ENCODE measurements at places on chromosomes 4 and X.

DNA sequence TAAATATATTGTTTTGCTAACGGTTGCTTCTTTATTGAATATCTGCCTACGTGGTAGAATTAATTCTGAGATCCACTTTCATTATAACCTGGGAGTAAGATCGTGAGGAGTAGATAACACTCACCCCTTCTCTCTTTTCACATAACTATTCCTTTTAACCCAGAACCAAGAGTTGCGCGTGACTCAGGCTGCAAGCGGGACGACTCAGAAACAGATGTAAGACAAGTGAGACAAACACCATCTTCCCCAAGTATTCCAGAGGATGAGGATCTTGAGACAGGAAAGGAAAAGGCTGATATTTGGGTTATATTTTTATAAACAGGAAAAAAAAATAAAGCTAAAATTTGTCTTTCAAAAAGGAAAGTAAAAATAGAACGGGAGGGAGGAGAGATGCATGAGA is 318.8 kb upstream of the NOCT start:
- no peak for DNase-seq

DNA sequence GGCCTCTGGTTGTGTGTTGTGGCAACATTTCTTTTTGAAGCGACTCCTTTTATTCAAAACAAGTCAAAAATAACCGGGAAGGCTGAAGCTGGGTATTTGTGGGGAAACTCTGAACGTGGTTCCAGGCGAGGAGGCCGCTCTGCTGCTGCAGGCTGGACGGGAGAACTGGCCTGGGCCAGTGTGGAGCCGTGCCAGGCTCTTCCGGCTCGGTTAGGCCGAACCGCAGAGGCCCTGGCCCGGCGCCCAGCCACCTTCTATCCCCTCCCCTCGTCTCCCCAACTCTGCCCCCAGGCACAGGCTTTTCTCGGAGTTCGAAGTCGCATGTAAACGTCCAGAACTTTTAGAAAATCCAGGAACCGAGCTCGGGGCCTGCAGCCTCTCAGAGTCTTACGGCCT is 2.4 kb upstream of the BCOR start:
- DNase-seq = no peak

DNA sequence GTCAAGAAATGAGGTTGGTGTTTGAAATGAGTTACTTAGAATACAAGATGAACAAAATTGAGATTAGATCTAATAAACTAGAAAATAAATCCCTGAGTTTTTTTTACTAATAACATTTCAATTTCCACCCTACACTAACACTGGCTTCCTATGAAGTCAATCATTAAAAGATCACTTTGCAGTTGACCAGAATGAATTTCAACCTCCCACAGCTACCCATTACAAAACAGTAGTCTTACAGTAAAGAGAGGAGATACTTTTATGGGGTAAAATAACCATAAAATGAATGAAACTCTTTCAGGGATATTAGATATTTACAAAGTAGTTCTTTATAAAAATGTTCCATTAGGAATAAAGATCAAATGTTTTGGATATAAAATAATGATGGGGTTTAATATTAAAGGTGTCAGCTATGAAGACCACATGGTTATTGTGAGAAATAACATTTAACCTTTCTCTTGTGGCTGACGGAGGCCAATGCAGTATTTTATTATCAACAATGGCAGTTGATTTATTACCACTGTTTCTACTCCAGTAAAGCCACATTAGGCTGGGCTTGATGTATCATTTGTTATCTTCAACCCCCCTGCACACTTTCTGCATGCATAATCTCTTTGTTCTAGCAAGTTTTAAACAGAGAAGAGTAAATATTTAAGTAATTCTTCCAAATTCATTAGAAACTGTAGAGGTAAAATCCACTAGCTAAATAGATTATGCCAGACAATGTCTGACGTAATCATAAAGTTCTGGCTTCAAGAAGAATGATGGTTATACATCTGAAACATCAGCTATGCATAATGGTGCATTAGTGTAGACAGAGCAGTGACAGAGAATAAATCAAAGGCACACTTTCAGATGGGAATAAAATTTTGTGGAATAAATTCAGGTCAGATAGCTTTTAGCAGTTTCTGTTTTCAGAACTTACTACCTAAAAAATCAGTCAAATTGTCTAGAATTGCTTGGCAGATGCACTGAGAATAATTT is 516.6 kb downstream of the PCDH18 start:
- no peak for DNase-seq

DNA sequence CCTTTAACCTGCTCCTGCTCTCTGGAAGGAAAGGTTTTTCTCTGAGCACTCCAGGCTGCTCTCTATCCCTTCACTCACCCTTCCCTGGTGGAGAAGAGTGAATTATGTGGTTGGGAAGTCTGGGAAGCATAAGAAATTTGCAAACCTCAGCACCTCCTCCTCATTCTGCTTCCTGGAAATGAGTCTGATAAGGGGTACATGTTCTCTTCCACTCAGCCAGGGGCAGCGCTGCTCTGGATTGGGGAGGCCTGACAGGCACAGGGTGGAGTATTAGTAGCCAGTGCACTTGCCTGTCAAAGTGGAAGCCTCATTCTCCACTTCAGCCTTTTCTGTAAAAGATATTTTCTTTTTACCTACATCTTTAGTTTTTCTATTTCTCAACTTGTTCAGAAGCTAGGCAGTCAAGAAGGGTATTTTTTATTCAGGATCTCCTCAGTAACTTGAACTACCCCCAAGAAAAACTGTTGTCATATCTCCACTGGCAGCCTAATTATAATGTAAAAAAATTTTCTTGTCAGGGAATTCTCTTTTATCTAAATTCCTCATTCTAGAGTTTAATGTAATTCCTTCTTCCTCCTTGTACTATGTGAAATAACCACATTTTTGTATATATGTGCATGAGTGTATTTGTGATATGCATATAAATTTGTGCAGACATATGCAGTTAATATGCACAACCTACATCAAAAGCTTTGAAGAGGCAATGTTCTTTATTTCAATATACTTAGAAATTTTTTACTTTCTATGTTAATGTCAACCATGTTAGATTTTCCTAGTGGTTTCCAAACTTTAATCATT is 15.3 kb downstream of the ADAMTS3 start:
- DNase-seq = no peak

- no peak for DNase-seq
These were observed 202.2 kb upstream of the ETNPPL start for GRCh38 chr4:108965016-108965415.

DNA sequence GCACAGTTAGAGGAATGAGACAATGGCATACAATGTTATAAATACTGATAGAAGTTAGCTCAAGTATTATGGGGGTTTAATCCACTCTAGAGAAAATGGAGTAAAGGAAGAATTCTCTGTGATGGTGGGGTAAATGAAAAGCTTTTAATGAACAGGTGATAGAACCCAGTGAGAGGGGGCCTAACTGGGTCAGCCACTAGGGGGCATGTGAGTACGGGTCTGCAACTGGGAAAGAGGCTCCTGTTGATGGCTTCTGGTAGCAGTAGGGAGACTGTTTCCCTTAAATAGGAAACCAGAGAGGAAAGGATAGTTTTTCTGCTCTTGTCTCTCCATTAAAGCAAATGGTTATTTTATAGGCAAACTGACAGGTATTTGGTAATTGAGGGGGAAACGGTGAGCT is 132.8 kb upstream of the GPR101 start:
- peak; percentile 1 for DNase-seq

GRCh38 chr4:8427761-8428287 is 12.7 kb downstream of the ACOX3 start:
- no peak for DNase-seq

DNA sequence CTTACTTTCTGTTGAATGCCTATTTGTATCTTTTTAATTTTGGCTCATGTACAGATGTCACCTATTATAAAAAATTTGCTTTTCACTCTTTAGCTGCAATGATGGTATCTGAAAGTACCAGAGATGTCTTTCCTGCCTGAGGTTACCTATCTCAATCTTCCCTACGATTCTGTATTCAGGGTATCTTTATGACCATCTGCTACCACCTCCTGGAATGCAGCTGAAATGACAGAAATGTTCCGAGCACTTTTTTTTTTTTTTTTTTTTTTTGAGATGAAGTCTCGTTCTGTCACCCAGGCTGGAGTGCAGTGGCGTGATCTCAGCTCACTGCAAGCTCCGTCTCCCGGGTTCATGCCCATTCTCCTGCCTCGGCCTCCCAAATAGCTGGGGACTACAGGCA is 136.4 kb downstream of the REPS2 start:
- no peak for DNase-seq

GRCh38 chr4:3304831-3305609 is 12.2 kb downstream of the RGS12 start:
- no peak for DNase-seq

- no peak for DNase-seq
These were observed 27.5 kb downstream of the RBBP7 start for GRCh38 chrX:16842684-16843083.

DNA sequence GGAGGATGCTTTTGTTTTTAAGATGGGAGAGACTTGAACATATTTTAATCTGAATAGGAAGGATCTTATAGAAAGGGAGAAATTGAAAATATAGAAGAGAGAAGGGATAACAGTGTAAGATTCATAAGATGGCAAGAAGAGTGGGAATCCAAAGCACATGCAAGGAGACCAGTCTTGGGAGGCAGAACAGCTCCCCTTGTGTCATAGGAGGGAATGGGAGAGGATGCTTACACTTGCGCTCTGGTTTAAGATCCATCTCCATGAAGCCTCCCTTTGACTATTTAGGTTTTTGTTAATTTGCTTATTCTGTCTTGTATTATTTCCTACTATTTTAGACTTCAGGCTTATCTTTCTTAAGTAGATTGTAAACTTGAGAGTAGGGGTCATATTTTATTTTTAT is 42.7 kb downstream of the KIF4A start:
- DNase-seq = no peak

DNA sequence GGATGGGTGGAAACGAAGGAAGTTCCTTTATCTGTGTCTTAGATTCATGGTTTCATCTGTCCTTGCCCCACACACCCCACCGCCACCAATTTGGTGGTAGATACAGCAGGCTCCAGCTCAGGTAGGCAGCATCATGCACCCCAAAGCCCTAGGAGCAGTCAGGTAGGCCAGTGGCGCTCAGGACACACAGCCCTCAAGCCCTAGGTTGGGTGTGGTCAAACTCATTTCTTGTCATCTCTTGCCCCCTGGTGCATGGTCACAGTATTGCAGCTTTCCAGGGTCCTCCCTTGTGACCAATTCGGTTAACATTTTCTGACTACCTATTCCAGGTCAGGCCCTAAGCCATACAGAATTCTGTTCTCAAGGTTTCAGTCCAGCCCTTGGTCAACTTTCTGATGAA is 14.5 kb upstream of the PRRG3 start:
- DNase-seq = peak; percentile 31

DNA sequence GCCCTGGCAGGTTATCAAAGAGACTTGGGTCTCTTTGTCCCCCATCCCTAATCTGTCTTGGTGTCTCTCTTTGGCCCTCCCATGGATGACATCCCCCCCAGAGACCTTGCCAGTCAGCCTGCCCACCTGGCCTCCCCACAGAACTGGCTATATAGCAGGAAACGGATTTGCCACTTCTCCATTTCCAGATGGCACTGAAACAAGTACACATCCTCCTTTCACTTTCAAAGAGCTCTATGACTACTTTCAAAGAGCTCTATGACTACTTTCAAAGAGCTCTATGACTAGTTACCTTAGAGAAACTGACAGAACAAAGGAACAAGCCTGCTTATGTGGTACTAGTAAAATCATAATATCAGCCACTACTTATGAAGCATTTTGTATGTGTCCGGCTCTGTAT is 175.3 kb downstream of the MAML3 start:
- DNase-seq = no peak

GRCh38 chr4:74018116-74018515 is 19.6 kb upstream of the CXCL5 start:
- no peak for DNase-seq

DNA sequence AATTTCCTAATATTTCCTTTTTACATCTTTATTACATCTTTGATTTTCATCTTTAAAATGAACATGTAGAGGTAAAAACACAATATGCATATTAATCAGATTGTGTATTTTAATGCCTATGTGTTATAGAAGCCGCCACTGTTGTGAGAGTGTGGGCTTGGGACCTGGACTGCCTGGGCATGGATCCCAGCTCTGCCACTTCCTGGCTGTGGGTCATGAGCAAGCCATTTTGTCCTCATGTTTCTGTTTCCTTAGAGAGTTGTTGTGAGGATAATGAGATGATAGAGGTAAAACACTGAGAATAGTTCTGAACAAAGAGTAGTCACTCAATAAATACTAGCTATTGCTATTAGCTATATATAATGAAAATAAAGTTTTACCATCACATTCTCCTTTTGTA is 38.4 kb upstream of the SCOC start:
- no peak for DNase-seq

- DNase-seq = no peak
These were observed 293.4 kb upstream of the BOD1L1 start for GRCh38 chr4:13920901-13921300.

- DNase-seq = no peak
These were observed 645.3 kb downstream of the TLL1 start for GRCh38 chr4:166518315-166518714.

GRCh38 chr4:66062921-66063320 is 392.6 kb upstream of the EPHA5 start:
- no peak for DNase-seq

DNA sequence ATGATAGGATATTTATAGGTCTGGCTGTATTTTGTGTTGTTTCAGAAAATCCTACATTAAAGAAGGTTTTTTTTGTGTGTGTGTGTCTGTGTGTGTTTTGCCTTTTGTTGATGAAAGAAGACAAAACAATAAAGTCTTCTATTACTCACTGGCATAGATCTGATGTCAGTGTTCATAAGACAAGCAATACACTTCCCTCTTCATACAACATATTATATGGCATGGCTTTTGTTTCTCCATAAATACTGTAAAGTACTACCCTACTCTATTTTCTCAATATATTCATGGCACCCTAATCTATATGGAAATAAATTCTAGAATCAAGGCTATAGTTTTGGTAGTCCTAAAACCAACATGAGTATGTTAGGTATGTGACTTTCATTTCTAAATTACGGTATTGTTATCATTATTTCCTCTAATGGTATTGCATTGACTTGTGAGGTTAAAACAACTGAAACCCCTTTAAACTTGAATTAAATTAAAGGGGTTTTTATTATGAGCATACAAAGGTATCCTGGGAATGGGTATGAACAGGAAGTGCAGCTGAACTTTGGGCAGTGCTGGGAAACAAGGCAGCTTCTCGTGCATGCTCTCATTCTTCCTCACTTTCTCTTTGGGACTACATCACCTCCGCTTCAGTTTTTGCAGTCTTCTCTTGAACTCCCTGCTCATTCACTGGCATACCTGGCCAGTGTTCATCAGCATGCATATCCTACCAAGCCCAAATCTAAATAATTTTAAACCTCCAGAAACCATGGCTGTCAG is 70.5 kb upstream of the PRSS48 start:
- DNase-seq = no peak

- DNase-seq = no peak
These were observed 243.0 kb downstream of the PALLD start for GRCh38 chr4:168739886-168740285.
